ENCODE measurements at places on chromosomes 11 and 22.

DNA sequence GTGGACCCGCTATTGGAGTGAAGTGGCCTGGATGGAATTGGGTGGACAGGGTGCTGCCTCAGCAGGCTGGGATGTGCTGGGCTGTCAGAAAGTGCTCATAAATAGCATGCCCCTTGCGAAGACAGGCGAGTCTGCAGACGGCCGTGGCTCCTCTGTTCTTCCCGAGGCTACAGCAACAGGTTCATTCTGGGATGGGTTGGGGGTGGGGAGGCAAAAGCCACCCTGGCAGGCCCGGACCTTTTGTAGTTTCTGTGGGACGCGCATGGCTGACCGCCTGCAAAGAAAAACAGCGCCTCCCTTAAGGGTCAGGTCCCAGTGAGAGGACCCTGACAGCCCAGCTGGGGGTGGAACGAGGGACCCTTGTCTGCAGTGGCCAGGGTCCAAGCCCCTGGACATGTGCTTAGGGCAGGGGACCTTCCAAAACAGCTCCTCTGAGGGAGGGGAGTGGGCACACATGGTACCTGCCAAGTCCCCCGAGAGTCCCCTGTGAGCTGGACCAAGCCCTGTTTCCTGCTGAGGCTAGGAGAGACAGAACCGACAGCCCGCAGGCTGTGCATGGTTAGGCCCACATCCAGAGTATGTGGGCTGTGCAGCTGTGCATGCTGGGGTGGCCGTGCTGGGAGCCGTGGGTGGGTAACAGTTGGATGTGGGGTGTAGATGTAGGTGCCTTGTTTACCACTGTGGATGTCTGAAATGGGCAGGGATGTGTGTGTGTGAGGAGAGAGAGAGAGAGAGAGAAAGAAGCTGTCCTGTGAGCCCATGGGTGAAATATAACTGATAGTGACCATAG, at the start of gene CRYBB3:
Gene CRYBB3, plus strand, starts transcription at position 128 of the 790 bp plus-strand sequence. CDS start 1,539 bp downstream, outside the sequence.
- DNase-seq = no peak

GRCh38 chr11:118618115-118618990, 10.9 kb downstream of the PHLDB1 start:
- DNase-seq = no peak

DNA sequence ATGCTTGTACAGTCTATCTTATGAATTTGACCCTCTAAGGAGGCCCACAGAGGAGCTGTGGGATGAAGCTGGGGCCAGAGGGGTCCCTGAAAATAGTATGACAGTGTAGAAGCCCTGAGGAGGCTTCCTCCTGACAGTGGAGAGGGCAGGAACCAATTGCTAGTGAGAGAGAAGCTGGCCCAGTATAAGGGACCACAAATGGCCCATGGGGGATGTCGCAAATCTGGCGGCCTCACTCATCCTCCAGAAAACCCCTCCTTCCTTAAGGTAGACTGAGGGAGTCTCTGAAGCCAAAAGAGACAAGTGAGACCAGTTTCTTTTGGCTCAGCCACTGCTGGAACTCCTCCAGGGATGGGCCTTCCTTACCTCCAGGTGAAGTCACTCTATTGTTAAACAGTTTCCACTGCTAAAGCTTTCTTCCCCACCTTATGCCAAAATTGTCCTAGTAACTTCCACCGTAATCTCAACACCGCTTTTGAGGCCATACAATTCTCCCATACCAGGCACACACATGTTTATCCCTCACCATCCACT, 17.8 kb upstream of the CASTOR1 start:
- DNase-seq = no peak

DNA sequence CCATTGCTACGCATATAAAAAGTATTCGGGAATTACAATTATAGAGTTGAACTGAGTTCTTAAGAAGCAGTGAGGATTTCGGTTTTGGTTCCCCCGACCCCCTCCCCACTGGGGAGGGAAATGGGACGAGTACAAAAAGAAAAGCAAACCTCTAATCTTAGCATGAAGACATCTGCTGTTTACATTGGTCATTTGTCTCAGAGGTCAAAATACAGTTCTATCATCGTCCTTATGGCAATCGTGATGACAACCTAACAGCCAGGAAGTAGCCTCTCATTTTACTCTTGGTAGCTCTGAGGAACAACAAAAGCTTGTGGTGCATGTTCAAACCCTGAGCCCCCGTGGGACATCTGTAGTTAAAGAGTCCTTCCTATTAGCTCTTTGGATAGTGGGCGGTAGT, 3.2 kb upstream of the PRSS23 start:
- no peak for DNase-seq

- DNase-seq = no peak
Measured at GRCh38 chr11:108516125-108516524, 17.9 kb upstream of the POGLUT3 start.

- DNase-seq = no peak
Measured at GRCh38 chr22:32854351-32854804, 52.9 kb downstream of the TIMP3 start.

GRCh38 chr11:76186776-76187279, 19.5 kb downstream of the WNT11 start:
- no peak for DNase-seq

DNA sequence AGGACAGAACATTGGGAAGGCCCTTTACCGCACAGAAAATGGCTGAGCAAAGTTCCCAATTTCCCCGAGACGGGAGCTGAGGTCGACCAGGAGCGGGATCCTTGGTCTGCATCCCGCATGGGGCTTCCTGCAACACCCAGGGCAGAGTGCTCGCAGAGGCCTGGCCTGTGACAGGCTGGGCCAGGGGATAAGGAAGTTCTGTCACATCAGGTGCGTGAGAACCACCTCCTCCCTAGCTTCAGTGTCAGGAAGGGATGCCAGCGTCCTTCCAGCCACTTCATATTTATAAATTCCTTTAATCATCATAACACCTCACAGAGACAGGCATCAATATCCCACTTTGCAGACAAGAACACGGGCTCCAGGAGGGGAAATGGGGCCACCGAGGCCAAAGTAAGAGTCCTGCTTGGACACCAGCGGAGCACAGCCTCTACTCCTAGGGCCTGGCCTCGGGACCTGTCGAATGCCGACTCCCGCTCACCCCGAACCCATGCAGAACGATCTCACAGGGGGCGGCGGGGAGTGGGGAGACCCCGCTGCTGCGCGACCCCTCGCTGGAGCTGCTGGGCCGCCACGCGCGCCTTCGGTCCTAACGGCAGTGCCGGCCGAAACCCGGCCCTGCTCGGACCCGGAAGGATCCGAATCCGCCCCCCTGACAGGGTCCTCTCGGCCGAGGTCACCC, 532 bp downstream of the BET1L start:
- DNase-seq = peak; percentile 28

GRCh38 chr11:134658481-134659225, 246.6 kb upstream of the B3GAT1 start:
- DNase-seq = no peak

- no peak for DNase-seq
Measured at GRCh38 chr11:12271241-12271640, 106.1 kb upstream of the PARVA start.
